ENCODE measurements at places on chromosomes 5 and 9. TPM values are rescaled to one million over a fixed set of nuclear protein-coding genes. Genes with fewer than 3 reads are reported as not detected.
A peak's percentile ranks its signal among the peaks of the same experiment; 100 is the strongest.

DNA sequence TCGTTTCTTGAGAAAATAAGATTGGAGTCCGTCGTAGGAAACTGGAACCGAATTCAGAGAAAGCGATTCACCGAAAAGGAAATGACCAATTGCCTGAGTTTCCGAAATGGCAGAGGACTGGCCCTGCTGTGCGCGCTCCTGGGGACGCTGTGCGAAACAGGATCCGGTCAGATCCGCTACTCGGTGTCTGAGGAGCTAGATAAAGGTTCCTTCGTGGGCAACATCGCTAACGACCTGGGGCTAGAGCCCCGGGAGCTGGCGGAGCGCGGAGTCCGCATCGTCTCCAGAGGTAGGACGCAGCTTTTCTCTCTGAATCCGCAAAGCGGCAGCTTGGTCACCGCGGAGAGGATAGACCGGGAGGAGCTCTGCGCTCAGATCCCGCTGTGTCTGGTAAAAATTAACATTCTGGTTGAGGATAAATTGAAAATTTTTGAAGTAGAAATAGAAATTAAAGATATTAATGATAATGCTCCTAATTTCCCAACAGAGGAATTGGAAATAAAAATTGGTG, 379 bp downstream of the PCDHGA3 start:
- DNase-seq = no peak

The SNCAIP gene
- total RNA-seq = 0.23 TPM

DNA sequence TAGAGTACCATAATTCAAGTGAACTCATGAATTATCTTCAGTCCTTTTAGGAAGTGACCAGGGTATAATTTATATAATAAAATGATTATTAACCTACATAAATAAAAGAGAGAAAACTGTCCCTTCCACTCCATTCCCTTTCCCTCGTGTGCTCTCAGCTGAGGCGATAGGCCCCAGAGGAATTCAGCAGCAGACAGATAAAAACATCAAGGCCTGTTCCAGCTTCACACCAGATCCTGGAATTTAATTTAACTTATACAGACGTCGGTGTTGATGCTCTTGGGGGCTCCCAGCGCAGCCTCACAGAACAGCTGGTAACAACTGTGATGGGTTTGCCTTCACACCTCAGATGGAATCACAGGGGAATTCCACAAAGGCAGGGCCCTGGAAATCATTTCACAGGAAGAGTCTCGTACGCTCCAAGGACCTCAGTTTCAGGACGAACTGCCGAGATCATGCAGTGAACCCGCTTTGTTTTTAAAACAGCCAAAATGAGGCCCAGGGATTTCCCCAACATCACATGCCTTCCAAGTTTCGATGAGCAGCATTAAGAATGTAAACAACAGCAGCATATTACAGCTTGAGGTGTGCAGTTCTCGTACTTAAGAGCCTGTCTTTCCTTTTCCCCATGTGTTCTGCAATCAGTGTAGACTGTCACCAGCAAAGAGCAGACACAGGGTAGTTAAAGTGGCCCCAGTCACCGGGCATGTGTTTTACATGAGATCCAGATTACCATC, 73.6 kb upstream of the ALDH1B1 start:
- no peak for DNase-seq

The GABRA1 gene
- total RNA-seq = not detected

- no peak for DNase-seq
These were observed 197.8 kb upstream of the NREP start for GRCh38 chr5:111954516-111955395.

- peak; percentile 47 for DNase-seq
These were observed 212.8 kb upstream of the CHD1 start for GRCh38 chr5:99141534-99142128.

The DBH gene
- total RNA-seq = 16.7 TPM

The HRH2 gene
- total RNA-seq = 0.23 TPM

The PIP5KL1 gene
- total RNA-seq = 0.40 TPM

The AK8 gene
- not detected for total RNA-seq

- DNase-seq = no peak
These were observed 30.4 kb upstream of the SLIT3 start for GRCh38 chr5:169331292-169331852.

The UGCG gene
- total RNA-seq = 9.5 TPM

DNA sequence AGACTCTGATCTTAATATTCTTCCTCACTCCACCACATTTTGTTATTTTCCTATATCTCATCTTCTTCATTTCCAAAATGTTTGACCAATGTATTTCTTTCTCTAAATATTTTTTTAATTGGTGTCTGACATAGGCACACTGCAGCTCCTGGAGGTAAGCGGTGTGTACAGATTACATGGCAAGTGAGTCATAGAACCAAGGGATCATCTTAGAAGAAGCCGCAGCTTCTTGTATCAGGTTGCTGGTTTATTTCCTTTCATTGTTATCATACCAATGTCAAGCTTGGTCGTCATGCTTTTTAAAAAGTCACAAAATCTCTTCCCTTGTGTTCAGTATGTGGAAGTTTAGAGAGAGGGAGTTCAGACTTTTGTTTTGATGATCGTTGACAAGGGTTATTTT, 526.1 kb upstream of the CDH18 start:
- no peak for DNase-seq

- peak; percentile 62 for DNase-seq
These were observed 162.0 kb downstream of the C9orf50 start for GRCh38 chr9:129458663-129459546.

GRCh38 chr9:123457583-123457982, 101.6 kb downstream of the CRB2 start:
- no peak for DNase-seq

DNA sequence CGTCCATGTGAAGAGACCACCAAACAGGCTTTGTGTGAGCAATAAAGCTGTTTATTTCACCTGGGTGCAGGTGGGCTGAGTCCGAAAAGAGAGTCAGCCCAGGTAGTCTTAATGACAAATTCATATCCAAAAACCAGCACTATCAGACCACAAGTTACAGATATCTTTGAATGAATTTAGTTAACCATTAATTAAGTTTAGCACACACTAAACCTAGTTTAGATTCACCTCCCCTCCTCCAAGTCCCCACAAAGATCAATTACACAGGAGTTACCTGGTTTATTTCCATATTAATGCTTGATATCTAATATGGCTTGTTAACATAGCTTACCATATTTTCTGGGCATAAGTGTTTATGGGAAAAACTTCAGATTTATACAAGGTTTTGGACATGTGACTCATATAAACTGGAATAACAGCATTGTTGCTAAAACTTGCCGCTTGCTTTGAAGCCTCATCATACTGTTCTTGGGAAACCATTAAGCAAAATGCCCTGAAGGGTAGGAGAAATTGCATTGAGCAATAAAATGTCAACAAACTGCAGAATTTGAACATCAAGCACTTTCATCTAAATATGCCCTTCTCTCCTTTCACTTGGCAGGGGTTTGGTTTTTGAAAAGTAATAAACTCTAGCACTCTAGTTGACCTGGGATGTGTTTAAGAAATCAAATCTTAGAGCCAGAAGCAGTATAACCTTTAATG, 166.9 kb downstream of the SNCAIP start:
- no peak for DNase-seq

DNA sequence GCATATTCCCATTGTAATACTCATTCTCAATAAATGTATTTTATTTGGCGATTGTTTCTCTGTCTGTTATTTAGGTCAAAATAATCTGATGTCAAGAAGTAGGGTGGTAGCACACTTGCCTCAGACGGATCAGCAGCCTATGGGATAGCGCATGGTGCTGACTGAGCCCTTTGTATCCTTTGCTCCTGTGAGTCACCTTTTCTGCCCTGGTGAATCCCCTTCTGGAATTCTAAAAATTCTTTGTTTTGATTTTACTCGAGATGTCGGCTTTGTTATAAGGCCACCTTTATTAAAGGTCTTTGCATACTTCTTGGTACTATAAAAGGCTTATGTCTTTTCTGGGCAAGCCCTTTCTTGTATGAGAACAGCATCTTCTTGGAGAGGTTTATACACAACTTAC, 1187.8 kb downstream of the CDH9 start:
- no peak for DNase-seq

The TMEM252 gene
- not detected for total RNA-seq

The PPP1R26 gene
- 7.4 TPM for total RNA-seq

GRCh38 chr9:128702949-128703615, 779 bp downstream of the PKN3 start:
- DNase-seq = no peak

The KYAT1 gene
- 9.6 TPM for total RNA-seq

DNA sequence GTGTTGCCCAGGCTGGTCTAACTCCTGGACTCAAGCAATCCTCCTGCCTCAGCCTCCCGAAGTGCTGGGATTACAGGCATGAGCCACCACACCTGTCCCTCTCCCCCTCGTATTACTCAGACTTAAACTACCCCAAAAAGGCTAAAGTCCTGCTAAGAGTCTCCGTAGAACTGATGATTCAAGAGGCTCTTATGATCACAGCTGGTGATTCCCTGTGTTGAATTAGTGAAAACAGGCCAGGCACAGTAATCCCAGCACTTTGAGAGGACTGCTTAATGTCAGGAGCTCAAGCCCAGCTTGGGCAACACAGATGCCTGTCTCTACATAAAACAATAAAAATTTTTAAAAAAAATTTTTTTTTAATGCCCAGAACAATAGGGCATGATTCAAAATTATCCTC, 9.2 kb downstream of the CDC26 start:
- no peak for DNase-seq

DNA sequence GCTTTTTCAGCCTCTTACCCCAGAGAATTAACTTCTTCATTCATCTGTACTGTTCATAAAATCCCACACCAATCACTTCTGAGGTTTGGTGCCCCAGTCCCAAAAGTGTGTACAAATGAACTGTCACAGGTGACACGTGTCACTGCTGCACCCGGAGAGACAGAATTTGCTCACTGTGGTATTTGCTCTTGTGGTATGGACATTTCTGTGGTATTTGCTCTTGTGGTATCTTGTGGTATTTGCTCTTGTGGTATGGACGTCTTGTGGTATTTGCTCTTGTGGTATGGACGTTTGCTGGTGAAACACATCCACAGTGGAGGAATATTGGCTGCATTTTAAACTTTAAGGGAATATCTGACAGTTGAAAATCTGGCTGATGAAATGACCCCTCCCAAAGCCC, 214.9 kb upstream of the DAP start:
- no peak for DNase-seq

The CD74 gene
- total RNA-seq = 89.1 TPM

The AHRR gene
- total RNA-seq = 0.81 TPM

The AMBP gene
- total RNA-seq = 6,364 TPM

The ALDH1B1 gene
- 53.7 TPM for total RNA-seq

Data from left lobe of liver (tissue), 2 donors.